ENCODE measurements at places on chromosomes 5 and 9.

DNA sequence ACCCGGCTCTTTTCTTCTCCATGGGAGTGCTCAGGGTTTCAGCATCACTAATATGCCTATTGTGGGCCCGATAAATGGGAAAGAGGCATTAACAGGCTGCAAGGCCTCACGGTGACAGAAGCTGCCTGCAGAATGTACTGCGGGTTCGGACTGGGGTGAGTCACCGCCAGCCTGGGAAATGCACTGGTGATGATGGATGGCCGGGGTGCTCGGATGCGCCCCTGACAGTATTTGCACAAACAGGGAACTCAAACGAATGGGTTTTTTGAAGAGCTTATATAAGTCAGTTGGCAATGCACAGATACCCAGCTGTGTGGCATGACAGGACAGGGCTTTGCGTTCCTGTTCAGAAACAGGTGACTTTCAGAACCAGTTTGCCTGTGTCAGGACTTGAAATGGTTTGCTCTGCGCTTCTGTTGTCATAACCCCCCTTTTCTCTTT, 42.0 kb upstream of the PITX1 start:
- DNase-seq, result no peak

DNA sequence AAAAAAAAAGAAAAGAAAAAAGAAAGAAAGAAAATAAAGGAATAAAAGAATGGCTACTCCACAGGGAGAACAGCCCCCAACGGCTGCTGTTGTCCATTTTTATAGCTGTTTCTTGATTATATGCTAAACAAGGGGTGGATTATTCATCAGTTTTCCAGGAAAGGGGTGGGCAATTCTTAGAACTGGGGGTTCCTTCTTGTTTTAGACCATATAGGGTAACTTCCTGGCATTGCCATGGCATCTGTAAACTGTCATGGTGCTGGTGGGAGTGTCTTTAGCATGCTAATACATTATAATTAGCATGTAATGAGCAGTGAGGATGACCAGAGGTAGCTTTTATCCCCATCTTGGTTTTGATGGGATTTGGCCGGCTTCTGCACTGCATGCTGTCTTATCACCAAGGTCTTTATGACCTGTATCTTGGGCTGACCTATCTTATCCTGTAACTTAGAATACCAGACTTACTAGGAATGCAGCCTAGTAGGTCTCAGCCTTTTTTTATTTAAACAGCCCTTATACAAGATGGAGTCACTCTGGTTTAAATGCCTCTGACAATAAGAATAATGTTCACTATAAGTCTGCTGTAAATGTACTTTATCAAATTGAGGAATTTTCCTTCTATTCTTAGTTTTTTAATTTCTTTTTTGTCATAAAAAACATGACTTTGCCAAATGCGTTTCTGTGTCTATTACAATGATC, 28.6 kb downstream of the TRIM7 start:
- DNase-seq, result no peak

DNA sequence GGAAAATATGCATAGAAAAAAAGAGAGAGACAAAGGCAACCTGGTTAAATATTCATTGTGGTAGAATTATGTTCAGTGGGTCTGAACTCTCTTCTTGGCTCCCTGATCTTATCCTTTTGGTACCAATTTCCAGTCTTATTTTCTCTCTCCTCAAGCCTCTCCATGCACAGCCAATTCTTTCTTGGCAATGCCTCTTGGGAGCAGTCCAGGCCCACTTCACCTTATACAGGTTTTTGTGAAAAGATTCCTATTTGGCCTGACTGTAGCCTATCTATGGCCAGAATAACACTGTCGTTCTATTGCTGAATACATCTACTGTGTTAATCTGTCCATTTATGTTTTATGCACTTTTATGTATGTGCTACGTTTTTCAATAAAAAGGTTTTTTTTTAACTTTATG, 2.7 kb downstream of the ELOVL7 start:
- no peak for DNase-seq

DNA sequence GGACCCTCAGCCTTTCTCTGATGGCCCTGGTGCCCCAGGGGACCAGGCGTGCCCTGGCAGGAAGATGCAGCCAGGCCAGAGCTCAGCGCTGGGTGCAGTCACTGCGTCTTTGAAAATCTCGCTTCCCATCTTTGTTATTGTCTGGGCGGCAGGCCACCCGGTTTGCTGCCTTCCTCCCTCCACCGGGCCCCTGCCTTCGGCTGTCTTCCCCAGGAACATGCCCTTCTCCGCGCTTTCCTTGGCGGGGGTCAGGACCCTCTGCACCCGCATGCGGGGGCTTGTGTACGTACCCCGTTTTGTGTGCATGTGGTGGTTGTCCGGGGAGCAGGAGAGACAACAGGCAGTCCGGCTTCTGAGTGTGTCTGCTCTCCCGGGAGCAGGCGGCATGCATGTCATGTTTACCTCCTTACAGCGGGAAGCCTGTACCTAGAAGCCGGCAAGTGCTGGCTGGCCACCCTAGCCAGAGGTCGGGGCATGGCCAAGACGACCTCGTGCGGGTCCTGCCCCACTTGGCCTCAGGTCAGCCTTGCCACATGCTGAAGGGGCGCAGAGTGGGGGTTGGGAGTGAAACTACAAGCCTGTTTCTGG, 49.5 kb downstream of the DAB2IP start:
- DNase-seq, result no peak

DNA sequence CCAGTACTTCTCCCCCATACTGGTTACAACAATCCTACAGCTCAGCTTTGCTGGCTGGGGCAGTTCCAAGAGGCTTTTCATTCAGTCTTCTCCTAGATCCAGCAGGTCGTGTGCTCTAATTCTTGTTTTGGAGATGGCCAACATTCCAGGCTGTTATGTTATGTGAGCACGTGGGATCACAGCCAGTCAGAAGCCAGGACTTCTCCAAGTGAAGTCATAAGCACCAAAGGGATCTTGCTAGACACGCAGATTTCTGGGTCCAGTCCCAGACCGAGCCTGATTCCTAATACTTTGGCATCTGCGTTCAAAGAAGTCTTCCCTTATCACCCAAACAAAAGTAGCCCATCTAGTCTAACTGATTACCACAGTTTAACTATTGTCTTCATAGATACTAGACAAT, 1.4 kb upstream of the LARP1 start:
- DNase-seq, result peak; percentile 55

GRCh38 chr5:41057231-41057630, 13.9 kb downstream of the MROH2B start:
- no peak for DNase-seq

DNA sequence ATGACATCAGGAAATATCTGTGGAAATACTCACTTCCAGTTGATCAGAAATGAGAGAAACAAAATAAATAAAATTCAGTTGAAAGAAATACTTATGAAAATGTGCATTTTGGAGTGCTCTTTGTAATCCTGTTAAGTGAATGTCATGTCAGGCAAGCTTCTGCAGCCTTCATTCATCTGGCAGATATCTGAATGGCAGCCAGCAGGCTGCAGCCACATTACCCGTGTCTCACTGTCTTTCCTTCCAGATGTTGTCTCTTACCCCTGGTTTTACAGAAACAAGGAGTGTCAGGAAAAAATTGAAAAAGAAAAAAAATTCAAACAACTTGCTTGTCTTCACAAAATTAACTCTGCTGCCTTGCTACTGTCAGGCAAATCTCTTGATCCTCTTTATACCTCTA, 445.0 kb upstream of the RIOK2 start:
- DNase-seq, result no peak

DNA sequence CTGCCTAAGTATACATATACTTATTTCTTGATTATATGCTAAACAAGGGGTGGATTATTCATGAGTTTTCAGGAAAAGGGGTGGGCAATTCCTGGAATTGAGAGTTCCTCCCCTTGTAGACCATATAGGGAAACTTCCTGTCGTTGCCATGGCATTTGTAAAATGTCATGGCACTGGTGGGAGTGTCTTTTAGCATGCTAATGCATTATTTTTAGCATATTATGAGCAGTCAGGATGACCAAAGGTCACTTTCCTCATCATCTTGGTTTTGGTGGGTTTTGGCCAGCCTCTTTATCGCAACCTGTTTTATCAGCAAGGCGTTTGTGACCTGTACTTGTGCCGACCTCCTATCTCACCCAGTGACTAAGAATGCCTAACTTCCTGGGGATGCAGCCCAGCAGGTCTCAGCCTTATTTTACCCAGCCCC, 80.9 kb downstream of the ALDH7A1 start:
- no peak for DNase-seq

DNA sequence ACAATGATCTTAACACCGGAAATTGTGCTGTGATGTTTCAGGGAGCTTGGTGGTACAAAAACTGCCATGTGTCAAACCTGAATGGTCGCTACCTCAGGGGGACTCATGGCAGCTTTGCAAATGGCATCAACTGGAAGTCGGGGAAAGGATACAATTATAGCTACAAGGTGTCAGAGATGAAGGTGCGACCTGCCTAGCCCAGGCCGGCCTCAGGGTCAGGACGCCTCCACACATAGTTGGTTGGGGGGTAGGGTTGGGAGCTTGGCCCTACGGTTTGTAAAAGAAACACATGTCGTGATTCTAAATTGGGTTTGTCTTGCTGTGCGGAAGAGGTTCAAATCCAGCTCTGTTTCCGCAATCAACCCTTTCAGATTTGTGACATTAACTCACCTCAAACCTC, 6.6 kb downstream of the FCN2 start:
- no peak for DNase-seq

GRCh38 chr9:129006328-129007034, 21.6 kb downstream of the SH3GLB2 start:
- DNase-seq, result peak; percentile 82

- no peak for DNase-seq
These were observed 17.6 kb downstream of the FIBCD1 start for GRCh38 chr9:130921300-130921988.

GRCh38 chr5:16065831-16066230, 113.8 kb downstream of the MARCHF11 start:
- no peak for DNase-seq

DNA sequence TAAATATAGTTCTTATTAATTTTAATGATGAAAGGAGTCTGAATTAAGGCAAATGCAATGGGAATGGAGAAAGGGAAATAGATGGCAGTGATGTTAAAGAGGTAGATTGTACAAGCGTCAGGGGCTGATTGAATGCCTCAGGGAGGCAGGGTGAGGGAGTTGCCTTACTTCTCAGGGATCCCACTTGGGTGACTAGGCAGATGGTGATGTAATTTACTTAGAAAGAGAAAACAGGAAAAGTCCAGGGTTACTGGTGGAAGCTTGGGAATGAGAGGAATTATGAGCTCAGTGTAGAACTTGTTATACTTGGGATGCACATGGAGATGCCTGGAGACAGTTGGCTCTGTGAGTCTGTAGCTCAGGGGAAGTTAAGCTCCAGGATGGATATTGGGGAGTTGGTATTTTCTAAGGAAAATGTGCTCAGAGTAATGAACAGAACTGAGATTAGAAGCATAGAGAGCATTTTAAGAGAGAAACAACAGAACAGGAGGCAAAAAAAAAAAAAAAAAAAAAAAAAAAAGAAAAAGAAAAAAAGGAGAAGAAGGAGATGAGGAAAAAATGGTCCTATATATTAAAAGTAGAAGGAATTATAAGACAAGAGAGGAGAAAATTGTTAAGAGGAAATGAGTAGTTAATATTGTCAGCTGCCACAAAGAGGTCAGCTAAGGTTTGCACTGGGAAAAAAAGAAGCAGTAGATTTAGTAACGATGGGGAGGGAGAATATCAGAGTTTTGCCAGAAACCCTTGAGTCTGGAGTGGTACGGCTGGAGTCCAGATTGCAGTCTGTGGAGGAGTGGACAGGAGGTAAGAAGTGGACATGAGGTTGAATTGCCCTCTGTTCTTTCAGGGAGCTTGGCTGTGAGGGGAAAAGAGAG, 88.0 kb upstream of the ELL2 start:
- peak; percentile 24 for DNase-seq

DNA sequence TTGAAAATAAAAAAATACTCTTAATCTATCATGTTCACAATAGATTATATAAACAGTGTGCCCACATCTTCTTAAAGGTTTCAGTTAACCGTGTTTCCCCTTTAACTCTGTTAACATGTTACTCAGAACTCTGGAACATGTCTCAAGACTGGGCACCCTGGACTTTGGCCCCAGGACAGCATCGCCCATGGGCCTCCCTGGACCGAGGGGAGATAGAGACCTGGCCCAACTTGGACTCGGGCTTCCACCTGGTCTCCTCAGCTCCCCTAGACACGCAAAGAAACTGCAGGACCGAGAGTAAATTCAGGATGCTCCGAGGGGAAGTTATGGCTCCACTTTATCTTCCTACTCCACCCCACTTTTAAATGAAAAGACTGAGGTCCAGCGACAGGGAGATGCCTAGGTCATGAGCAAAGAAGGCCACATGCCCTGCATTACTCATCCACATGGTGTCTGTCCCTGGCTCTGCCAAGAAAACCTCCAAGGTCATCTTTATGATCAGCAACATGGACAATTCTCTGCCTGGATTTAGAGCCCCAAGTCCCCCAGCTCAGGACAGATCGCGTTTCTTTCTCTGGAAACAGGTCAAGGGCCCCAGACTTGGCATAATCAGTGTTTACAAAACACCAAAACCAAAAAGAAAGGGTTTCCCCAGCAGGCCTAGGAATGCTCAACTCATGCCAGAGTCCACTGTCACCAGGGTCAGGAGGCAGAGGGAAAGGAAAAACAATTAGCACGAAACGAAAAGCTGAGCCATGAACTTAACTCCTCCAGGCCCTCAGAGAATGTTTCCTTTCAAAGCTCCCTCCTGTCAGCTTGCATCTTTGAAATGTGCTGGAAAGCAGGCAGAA, 17.4 kb downstream of the GPX3 start:
- no peak for DNase-seq

- DNase-seq, result no peak
These were observed 47.7 kb upstream of the SARDH start for GRCh38 chr9:133785753-133786370.

DNA sequence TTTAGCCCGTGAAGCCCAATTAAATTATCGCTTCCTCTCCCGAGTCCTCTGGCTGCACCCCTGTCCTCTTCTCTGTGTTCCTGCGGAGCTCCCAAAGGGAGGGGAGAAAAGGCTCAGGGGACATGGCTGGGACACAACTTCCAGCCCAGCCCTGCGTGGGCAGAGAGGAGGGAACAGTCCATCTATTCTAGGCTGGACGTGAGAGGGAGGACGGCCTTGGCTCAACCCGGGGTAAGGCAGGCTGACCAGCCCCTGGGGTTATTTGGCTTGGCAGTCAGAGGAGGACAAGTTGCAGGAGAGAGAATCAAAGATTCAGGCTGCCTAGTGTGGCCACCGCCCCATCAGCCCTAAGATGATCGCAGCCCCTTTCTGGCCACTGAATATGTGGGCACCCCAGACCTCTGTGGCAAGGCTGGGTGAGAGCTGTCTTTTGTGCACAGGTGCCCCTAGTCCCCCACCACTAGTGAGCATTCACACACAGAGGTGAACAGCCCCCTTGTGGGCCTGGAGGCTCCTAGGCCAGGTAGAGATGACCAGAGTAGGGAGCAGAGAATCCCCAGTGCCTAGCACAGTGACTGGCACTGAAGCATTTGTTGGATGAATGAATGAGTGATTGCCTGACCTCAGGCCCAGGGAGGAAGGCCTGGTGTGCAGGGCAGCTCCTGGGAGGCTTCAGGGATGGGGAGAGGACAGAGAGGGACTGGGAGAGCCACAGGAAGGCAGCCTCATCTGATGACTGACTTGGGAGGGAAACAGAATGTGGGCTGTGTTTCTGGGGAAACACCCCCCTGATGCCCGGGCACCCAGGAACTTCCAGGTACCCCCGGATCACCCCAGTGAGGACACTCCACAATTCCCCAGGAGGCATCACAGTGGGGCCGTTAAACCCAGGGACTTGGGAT, 133.9 kb downstream of the C9orf50 start:
- no peak for DNase-seq

Data from NCI-H82 (cell line).